NCI-H1436 treated with DMSO at 0.1 percent for 48 hours (cell line): ENCODE measurements at places on chromosomes 13 and 19.
A peak's percentile ranks its signal among the peaks of the same experiment; 100 is the strongest.

DNA sequence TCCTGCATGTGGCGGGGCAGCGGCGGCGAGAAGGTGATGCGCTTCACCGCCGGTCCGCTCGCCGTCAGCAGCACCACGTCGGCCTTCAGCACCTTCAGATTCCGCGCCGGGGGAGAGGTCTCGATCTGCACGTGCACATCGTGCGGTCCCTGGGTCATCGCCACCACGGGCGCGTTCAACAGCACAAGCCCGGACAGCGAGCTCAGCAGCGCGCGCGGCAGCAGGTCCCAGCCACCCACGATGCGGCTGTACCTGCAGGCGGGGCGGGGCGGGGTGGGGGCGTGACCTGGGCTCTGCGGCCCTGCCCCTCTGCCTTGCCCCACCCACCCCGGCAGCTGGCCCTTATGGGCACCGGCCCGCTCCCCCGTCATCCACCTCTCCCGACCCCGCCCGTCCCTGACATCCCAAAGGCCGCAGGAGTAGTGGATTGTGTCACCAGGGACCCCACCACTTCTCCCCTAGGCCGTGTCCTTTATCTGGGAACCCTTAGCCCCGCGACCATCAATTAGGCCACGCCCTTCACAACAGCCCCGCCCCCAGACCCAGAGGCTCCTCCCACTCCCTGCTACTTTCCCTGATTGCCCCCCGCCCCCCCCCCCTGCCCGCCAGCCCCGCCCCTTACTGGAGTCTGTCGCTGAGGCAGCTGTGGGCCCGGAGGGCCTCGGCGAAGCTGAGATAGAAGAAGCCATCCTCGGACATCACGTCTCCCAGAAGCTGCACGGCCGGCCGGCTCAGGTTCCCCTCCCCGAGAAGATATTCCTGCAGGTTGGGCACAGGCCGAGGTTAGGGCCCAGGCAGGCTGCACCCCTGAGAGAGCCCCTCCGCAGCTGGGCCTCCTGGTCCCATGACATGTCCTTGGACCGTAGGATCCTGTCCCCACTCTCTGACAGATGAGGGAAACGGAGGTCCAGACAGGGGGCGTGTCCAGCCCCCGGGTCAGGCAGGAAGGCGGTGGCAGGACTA lies 6.1 kb downstream of the IL4I1 start:
- no peak for DNase-seq

DNA sequence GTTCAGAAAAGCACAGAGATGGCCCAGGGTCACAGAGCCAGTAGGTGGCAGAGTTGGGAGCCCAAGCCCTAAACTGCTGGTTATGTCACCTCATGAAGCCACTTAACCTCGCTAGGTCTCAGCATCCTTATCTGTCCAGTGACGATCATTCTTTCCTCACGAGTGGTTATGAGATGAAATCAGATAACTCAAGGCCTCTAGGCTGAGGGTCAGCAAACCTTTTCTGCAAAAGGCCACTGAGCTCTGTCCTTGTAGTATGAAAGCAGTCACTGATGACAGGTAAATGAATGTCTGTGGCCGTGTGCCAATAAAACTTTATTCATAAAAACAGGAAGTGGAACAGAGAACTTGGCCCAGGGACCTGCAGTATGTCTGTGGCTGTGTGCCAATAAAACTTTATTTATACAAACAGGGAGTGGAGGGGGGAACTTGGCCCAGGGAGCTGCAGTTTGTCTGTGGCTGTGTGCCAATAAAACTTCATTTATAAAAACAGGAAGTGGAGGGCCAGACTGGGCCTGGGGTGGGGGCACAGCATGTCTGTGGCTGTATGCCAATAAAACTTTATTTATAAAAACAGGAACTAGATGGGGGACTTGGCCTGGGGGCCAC lies 71.2 kb downstream of the GNG7 start:
- no peak for DNase-seq

DNA sequence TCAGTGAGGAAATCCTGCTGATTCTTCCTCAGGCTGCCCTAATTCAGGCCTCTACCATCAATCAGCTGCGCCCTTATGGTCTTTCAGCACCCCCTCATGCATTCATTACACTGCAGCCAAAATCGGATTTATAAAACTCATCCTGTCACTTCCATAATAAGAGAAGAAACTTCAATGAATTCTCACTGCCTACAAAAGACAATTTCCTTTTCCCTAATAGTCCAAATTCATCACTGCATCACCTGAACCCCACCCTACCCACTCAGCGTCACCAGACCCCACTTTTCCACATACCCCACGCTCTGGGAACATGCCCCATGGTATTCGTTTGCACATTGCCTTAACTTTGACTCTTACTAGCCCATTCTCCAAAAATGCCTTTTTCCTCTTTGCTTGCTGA lies 92.0 kb downstream of the C13orf42 start:
- DNase-seq, result no peak

DNA sequence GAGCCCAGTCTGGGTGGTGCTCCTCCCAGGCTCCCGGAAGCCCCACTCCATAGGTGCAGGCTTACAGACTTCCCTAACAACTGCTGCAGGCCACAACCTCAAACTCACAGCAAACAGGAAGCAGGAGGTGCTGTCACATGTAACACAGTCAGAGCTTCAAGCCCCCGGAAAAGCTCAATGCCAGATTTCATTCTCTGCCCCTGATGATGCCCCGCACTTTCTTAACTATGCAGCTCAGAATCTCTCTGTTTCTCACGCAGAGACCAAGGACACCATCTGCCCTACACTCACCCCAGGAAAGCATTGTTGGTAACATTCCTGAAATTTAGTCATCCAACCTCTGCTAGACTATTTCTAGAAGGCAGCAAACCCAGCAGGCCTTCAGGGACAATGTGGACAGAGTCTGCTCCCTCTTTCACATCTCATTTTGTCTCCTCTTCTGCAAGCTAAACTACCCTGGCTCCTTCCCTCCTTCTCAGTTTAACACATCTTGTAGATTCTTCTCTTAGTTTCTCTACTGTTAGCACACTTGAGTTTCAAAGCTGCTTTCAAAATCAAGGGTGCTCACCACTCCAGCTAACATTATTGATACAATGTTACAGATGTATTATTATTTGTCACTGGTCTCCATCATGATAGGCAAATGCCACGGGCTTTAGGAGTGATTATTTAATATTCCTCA lies 162.5 kb downstream of the KCTD12 start:
- DNase-seq, result no peak

GRCh38 chr13:48962281-48962680 lies 13.4 kb upstream of the FNDC3A start:
- no peak for DNase-seq

GRCh38 chr13:36601186-36601585 lies 72.6 kb upstream of the SERTM1 start:
- DNase-seq, result no peak

GRCh38 chr19:40581531-40581930 lies 4.9 kb downstream of the SHKBP1 start:
- DNase-seq, result no peak

DNA sequence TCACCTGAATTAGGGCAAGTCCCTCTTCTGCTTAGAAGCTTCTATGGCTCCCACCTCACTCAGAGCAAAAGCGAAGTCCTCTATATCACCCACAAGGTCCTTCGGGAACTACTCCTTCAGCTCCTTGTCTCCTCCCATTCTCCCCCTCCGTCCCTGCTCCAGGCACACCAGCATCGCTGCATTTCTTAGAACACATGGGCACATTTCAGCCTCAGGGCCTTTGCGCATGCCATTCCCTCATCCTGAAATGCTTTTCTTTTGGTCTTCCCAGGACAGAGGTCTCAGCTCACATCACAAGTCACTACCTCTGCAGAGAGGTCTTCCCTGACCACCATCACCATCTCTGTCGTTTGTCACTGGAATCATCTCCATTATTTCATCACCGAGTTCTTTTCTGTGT lies 4.0 kb downstream of the S1PR5 start:
- DNase-seq, result no peak

- no peak for DNase-seq
These were observed 557.0 kb downstream of the FGF9 start for GRCh38 chr13:22227895-22228294.

- no peak for DNase-seq
These were observed 49.1 kb downstream of the SAE1 start for GRCh38 chr19:47179653-47180310.

DNA sequence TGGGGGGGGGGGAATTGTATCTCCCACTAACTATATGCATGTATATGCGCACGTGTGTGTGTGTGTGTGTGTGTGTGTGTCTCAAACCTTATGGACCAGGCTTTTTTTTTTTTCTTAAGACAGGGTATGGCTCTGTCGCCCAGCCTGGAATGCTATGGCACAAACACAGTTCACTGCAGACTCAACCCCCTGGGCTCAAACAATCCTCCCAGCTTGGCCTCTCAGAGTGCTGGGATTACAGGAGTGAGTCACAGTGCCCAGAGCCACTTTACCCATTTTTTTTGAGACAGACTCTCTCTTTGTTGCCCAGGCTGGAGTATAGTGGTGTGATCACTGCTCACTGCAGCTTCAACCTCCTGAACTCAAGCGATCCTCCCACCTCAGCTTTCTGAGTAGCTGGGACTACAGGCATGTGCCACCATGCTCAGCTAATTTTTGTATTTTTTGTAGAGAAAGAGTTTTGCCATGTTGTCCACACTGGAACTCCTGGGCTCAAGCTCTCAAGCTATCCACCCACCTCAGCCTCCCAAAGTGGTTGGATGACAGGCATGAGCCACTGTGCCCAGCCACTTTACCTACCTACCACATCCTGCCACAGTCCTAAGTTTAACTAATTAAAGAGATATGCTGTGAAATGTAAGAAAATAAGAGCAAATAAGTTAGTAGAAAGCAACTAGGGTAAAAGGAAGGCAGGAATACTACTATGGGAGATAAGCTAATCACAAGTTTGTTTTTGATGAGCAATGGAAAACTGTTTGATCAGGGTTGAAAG lies 2.4 kb downstream of the ZMYM5 start:
- DNase-seq, result no peak

DNA sequence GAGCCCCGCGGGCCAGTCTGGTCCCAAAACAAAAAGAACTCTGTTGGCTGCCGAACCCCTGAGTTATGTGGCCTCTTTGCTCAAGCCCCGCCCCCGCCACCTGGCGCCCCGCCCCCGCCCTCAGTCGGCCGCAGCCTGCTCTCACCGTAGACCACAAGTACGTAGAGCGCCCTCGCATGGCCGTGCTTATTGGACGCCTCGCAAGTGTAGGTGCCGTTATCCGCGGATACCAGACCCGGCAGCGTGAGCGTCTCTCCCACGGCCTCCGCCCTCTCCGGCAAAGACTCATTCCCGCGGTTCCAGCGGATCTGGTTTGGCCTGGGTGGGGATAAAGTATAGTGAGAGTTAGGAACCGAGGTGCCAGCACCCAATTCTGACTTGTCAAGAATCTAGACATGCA lies 5.5 kb upstream of the ZNF428 start:
- no peak for DNase-seq

DNA sequence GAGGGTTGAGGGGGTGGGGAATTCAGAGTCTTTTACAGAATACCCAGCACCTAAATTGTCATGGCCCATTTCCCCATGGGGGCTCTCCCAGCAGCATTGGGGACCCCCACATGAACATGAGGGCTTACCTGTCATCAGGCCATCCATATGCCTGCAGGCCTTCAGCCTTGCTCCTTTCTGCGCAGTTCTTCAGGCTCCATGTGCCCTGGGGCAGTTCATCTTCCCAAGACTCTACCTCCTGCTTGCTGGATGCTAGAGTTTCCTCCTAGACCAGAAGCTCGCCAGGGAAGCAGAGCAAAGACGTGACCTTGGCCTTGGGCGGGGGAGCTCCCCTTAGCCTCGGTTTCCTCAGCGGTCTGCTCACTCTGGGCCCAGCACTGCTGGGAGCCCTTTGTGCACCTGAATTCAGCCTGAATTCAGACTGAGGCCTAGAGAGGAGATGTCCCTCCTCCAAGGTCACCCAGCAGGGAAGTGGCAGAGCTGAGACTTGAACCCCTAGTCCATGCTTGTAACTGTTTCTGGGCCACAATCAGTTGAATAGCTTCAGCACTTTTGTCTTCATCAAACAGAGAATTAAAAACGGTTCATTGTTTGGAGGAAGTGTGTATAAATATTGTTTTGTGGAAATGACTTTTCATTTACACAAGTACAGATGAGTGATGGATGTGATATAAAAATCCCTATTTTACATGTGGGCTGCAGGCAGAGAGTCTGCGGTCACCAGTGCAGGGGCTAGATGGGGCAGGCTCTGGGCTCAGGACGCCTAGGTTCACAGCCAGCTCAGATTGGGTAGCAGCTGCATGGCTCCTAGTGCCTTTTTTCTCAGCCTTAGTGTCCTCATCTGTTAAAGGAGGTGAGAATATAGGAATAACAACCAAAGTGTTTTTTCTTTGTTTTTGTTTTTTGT lies 9.5 kb downstream of the PPP5C start:
- no peak for DNase-seq

GRCh38 chr19:49920624-49921363 lies 8.2 kb upstream of the ATF5 start:
- DNase-seq, result peak; percentile 87

DNA sequence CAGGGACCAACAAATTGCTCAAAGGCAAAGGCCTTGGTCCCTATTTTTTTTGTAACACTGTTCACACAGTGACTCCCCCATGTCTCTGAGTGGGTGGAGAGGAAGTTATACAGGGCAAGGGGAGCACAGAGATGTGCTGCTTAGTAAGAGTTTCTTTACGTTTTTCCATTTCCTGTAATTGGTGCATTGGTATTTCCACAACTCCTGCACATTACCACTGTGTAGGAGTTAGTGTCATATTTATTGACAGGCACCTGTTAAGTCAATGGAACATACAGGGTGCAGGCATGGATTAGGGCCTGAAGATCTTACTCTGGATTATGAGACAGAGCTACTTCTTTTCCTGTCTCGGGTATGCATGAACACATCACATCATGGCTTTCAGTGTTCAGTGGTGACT lies 45.2 kb downstream of the SOX21 start:
- DNase-seq, result no peak

GRCh38 chr19:11279505-11280236 lies 16.3 kb upstream of the TSPAN16 start:
- no peak for DNase-seq

GRCh38 chr19:17346109-17346671 lies 8.8 kb downstream of the GTPBP3 start:
- DNase-seq, result no peak

GRCh38 chr13:31045286-31046081 lies 113.0 kb downstream of the TEX26 start:
- no peak for DNase-seq

- no peak for DNase-seq
These were observed 32.2 kb downstream of the DOT1L start for GRCh38 chr19:2195914-2196313.

- no peak for DNase-seq
These were observed 27.1 kb downstream of the STK24 start for GRCh38 chr13:98549728-98550317.

DNA sequence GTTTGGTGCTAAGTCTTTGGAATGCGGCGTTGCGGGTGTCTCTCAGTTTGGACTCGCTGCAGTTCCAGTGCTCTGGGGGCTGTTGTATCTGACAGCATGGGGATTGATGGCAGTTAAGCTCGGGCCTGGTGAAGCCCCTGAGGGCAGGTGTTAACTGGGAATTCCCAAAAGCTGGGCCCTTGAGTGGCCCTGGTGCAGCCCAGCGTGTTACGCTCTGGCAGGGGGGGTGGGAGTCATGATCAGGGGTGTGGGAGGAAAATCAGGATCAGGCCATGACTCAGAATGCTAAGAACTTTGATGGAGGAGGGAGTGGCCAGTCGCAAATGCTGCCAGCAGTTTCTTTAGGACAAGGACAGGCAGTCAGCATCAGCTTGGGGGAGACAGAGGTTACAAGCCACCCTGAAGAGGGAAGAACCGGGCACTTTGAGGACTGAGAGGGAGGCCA lies 19.6 kb downstream of the AP2A1 start:
- no peak for DNase-seq
